NCI-H510A treated with DMSO at 0.1 percent for 48 hours (cell line): ENCODE measurements at places on chromosomes 11 and 22.

DNA sequence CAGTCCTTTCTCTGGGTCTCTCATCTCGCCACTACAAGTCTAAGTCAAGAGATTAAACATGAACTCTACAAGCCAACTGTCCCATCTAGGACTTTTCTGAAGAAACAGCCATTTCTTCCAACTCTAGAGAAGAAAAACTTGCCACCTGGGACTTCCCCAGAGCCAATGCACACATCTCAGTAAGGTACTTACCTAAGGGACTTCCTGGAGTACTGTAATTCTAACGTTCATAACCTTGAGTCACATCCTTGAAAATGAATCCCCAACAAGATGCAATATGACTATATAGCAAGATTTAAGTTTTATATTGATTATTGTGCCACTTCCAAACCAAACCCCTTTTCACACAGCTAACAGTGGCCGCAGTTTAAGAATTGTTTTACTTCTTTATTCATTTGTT, 11.9 kb upstream of the ISX start:
- DNase-seq: no peak

DNA sequence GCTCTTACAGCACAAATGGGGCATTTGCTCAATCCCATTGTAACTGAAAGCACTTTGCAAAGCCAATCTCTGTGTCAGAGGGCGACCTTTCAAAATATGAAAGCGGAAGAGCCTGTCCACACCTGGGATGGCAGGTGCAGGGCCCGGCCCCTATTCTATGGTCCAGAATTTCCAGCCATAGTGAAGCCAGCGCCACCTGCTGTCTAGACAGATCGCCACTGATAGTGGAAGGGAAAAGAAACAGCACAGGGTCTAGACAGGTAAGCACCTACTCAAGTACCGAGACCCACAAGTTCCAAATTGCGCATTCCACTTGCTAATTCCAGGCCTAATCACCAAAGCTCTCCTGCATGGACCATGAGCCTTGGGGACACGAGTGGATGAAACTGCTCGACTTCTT, 141.4 kb downstream of the NTM start:
- no peak for DNase-seq

GRCh38 chr11:15334766-15335165, 220.0 kb downstream of the INSC start:
- no peak for DNase-seq

GRCh38 chr11:126468102-126468521, 112.6 kb downstream of the ST3GAL4 start:
- no peak for DNase-seq

DNA sequence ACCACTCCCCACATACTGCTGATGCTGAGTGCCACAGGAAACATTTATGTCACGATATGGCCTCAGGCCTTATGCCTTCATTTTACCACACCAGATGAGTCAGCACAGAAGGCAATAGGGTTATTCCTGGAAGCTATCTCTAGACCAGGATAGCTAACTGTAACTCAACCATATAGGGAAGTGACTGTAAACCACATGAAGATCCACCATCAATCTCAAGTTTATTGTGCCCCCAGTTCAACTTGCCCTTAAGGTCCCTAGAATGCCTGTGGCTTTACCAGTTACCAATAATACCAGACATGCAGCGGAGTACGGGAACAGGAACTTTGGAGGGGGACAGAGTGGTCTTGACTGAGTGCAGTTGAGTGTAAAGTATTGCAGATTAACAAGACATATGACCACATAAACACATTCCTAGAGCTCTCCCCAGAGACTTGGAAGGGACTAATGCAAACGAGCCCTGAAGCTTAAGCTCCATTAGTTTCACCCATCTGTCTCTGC, 180.9 kb downstream of the KIF18A start:
- no peak for DNase-seq

- peak; percentile 69 for DNase-seq
These were observed 49.2 kb downstream of the DBX1 start for GRCh38 chr11:20110908-20111669.

- DNase-seq: no peak
These were observed 175.8 kb upstream of the BDNF start for GRCh38 chr11:27875831-27876775.

DNA sequence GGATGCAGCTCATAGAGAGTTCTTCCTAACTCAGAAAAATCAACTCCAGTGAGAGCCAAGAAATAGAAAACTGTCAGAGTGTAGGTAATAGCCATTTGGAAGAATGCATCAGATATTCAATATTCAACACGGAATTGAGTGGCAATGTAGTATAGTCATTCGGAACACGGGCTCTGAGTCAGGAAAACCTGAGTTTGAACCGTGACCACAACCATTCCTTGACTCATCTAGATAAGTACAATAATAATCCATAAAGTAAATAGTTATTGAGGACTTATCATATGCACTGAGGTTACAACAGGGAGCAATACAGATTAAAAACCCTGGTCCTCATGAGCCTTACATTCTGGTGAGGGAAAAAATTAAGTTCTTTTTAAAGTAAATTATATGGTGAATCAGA, 62.6 kb upstream of the PHF21A start:
- no peak for DNase-seq

DNA sequence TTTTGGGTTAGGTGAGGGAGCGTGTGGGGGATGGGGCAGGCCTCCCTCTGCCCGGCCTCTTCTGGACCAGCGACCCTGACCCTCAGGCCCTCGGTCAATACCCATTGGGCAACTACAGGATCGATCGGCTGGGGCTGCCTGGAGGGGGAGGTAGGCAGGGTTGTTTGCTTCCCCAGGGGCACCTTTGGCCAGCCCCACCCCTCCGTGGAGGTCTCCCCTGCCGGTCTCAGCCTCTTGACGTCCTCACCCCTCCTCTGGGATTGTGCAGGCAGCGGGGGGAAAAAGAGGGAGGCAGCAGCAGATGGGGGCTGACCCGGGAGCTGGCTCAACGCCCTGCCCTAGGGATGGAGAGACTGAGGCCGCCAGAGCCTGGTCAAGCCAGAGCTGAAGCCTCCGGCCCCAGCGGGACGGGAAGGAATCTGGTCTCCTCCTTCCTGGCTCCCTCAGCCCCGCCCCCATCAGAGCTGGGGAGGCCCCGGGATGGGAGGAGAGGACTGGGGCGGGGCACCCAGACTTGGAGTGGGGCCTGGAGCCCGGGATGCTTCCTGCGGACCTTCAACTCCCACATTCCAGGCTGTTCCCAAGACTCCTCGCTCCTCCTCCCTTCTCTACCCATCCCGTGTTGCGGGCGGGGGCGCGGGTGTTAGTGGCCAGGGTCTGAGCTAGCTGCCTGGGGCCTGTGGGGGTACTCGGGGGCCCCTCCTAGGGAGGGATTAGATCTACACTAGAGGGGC, 14.4 kb upstream of the CDC42EP1 start:
- DNase-seq: no peak

GRCh38 chr11:90343673-90344072, 120.8 kb upstream of the CHORDC1 start:
- DNase-seq: no peak

DNA sequence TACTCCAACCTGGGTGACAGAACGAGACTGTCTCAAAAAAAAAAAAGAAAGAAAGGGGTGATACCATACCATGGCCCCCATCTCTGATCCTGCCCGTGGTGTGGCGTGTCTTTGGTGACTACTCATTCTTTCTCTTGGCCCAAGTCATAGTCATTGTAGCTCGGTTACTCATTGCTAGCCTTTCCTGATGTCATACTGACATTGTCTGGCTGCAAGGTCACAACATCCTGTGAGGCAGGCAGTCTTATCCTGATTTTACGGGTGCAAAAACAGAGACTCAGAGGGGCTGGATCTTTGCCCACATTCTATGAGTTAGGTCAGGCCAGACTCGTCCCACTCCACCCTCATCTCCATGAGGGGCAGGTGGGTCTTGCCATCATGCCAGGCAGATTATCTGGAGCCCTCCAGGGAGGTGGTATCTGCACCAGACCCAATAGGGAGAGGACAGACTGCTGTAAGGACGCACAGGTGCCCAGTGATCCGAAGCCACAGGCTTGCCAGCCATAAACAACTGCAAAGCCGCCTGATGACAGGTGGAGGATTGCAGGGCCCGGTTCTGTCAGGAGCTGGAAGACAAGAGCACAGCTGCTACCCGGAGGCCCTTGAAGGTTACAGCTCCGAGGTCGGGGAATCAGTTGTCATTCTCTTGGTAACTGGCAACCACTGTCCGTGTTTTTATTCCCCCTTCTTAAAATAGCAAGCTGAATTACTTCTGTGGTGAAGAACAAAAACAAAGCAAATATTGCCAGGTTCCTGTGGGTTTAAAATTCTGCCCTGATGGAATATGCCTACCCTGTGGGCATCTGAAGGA, 13.8 kb downstream of the TOM1 start:
- peak; percentile 60 for DNase-seq

DNA sequence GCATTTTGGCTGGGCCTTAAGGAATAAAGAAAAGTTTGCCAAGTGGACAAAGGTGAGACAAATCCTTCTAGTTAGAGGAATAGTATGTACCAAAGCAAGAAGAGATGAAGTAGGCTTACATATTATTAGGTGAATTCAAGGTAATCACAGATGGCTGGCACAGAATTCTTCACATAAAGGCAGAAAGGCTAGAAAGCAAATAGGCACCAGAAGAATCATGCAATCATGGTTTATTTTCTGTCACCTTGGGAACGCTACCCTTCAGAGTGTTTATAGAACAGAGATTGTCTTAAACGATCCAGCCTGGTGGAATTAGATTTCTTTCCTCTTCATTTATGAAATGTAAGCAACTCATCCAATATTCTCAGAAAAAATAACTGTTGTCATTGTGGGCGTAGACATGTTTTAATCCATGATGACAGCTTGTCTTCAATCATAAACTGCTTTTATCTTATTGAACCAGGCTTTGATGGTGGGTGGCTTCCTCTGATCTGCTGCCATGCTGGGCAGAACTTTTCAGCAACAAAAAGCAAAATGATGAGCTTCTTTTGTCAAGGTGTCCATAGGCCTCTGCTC, 49.0 kb upstream of the CSNK2A3 start:
- DNase-seq: no peak

GRCh38 chr11:86594746-86595145, 77.7 kb downstream of the ME3 start:
- DNase-seq: no peak

- no peak for DNase-seq
These were observed 55.3 kb upstream of the CD44 start for GRCh38 chr11:35083431-35084238.

GRCh38 chr11:35365395-35365794, 54.0 kb downstream of the SLC1A2 start:
- no peak for DNase-seq

GRCh38 chr22:36803358-36803757, 13.5 kb downstream of the PVALB start:
- DNase-seq: no peak
